GM03348 (cell line): ENCODE measurements at places on chromosomes 5 and 9.

GRCh38 chr5:31404325-31404724 is 127.6 kb downstream of the DROSHA start:
- no peak for DNase-seq

DNA sequence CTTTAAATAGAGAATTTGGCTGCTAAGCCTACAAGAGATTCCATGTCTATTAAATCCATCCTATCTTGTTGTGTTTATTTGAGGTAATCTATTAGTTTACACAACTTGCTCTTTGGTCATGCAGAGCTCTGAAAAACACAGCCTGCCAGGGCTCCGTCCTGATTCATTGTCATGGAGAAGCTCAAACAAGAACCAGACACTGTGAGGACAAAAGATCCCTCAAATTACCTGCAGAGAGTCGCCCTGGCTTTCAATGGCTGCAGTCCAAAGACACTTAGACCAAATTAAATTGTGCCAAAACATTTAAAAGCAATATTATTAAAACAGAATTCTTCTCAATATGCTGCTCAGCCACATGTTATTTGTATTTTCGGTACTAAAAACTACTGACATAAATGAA is 60.1 kb downstream of the CDH18 start:
- DNase-seq: no peak

DNA sequence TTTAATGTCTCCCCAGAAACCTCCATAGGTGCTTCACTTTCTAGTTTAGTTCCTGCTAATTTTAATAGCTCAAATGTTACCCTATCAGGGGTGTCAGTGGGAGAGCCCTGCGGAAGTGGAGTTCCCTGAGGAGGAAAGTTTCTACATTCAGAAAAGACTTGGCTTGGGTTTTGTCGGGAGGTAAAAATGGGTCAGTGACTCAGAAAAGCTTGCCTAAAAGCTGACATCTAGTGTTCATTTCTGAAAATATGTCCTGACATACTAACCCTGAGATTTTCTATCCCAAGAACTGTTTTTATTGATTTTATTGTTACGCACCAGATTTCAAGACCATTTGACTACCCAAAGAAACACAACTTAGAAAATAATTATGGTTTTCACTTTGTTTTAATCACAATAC is 40.9 kb upstream of the GLDC start:
- DNase-seq: peak; percentile 52

- DNase-seq: peak; percentile 37
Measured at GRCh38 chr9:106718936-106719335, 144.0 kb upstream of the ZNF462 start.

- DNase-seq: peak; percentile 78
Measured at GRCh38 chr5:73229271-73229670, 56.3 kb downstream of the TMEM174 start.

GRCh38 chr5:56244627-56245026 is 11.5 kb upstream of the ANKRD55 start:
- no peak for DNase-seq

DNA sequence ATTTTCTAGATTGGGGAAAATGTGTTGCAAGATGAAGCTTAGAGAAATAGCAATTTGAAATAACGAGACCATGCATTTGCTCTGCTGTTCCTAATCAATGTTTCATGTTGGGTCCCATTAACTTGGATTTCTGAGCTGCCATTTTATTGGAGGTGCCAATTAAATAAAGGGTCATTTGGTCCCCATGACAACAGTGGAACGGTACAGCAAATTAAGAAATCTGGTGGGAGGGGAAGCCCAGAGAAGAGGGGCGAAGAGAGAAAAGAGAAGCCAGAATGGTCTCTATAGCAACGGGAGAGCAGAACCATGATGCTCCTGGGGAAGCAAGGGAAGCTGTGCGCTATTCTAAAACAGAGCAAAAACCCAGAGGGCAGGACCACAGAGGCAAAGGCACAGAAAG is 120.2 kb downstream of the ENTREP1 start:
- no peak for DNase-seq

DNA sequence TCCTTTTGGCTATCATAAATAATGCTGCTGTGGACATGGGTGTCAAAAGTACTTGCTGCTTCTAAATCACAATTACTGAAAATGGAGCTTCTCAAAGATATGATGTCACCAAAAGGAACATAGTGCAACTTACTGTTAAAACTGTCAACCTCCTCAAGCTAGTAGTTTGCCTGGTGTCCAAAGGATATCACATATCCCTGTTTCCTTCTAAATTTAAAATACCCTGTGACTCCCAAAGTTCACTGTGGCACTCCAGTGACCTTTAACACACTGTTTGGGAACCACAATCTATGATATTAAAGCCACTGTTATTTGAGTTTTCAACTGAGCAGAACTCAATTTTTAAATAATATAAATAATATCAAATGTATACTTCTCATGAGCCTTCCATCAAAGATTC is 18.2 kb downstream of the GLIS3 start:
- DNase-seq: no peak

- DNase-seq: peak; percentile 86
Measured at GRCh38 chr5:177546258-177546741, 8.1 kb downstream of the FAM193B start.

DNA sequence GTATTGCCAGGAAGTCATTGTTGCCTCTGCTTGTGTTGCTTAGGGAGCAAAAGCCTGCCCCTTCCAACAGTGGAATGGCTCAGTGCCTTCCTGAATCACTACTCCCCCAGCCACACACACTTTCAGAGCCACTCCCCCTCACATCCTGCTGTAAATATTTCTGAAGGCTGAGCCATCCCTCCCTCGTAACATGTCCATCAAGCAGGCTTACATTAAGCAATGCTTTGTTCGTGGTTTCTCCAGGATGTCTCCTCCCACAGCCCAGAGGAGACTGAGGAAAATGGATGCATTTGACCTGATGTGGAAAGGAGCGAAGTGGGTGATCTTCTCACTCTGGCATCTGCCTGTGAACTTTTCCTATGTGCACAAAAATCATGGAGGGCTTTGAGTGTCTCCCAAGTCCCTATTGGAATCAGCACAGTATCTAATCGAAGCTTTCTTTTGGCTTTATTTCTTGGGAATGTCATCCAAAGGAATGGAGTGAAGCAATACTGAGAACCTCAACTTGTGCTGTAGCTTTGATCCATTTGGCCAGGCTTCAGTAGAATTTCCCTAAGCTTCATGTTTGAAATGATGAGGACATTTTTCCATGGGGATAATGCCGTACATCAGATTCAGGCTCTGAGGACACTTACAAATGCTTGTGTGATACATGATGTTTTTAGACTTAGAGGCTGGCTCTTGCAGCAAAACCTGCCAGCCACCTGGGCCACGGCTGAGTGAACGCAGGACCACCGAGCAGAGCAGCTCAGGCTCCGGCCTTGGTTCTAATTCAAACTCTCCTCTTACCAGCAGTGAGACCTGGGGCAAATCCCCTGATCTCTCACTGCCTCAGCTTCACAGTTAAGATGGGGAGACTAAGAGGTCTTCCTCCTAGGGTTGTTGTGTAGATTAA is 389.1 kb downstream of the ENC1 start:
- DNase-seq: peak; percentile 86

DNA sequence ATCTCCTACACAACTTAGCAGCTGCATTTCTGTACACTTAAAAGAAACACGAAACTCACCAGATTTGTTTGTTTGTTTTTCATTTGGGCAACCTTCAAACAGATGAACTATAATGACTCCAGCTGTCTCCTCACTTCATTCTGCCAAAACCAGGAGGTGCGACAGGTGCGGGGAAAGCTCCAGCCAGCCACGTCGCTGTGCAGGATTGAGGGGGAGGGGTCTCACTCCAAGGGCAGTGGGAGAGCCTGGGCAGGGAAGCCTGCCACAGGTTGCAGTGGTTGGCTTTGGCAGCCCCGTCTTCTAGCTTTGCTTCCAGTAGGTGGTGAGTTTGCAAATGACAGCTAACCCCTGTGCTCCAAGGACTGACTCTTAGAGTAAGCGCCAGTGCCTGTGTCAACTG is 215.8 kb downstream of the CEMIP2 start:
- DNase-seq: no peak

DNA sequence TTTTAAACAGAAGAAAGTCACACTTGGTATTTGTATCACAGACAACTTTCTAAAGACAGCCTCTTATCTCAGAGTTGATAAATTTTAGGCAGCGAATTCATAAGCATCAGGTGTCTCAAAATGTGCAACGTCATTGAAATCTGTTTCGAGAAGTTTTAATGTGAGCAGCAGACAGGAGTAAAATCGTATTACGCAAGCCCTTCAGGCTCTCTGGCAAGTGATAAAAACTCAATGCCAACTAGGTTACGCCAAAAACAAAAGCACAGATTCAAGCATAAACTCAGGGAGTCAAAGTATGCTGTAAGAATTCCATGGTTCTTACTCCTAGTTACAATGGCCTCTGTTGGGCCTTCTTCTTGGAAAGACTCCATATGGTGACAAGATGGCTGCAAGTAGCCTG is 244.7 kb downstream of the SEMA5A start:
- no peak for DNase-seq

DNA sequence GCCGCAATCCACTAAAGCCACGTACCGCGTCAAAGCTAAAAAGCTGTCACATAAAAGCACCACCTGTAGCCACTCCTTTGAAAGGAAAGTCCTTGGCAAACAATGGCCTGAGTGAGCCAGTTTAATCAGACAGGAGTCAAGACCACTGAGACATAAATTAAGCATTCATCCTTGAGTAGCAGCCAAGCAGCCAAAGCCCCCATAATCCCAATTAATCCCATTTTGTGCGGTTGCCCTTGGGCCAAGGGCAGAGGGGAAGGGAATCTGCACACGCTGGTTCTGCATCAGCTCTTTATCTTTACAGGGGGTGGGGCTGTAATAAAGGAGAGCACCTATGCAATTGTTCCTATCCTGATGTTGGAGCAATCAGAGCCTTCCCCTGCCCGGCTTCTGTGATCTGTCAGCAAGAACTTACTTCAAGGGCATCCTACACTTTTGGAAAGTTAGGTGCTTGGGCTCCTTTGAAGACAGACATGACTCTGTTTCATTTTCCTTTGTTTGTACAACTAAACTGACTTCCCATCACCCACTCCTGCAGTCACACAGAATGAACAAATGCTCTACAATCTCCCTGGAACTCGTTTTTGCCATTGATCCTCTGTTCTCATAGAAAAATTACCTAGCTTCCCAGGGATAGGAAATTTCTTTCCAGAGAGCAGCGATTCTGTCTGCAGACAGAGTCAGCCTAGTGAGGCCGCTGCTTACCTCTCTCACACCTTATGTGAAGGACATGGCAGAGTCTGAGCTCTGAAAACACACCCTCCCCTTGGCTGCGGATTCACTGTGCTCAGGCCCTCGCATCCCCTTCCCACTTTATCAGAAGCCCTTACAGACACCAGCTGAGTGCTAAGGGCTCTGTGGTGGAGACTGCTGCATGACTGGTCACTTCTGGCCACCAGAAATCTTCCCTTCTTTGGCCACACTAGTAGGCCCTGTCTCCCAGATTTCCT is 116.2 kb upstream of the TBCA start:
- DNase-seq: no peak

- DNase-seq: no peak
Measured at GRCh38 chr5:151067632-151068432, 13.0 kb downstream of the TNIP1 start.

- no peak for DNase-seq
Measured at GRCh38 chr9:259405-260404, 45.0 kb downstream of the DOCK8 start.

GRCh38 chr5:1447671-1448361 is 2.6 kb upstream of the SLC6A3 start:
- DNase-seq: no peak

GRCh38 chr5:147935032-147935431 is 28.7 kb upstream of the C5orf46 start:
- DNase-seq: peak; percentile 40

DNA sequence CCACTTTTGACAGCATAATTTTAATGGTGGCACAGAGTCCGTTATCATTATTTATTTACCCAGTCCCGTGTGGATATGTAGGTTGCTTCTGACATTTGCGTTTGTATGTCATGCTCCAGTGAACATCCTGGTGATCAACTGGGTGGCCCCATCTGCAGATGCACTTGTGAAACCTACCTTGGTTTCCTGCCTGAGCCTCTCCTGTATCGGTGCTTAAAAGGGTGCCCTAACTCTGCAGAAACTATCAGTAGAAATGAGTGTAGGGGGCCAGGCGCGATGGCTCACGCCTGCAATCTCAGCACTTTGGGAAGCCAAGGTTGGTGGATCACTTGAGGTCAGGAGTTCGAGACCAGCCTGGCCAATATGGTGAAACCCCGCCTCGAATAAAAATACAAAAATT is 92.1 kb upstream of the IER5L start:
- DNase-seq: no peak

DNA sequence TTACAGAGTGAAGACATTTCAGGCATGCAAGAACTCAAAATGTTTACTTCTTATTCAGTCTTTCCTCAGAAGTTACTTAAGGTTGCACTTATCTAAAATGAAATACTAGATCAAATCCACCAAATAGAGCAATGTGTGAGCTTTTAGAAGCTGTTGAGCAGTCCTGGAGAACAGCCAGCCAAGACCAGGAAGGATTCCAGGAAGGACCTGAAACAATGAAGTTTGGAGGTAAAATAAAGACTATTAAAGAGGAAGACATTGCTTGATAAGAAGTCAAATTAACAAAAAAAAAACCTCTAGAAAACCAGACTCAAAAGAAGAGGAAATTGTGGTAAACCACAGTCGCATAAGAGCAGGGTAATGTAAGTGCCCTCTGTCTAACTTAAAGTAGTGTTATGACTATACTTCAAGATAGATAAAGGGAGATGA is 156.2 kb upstream of the S1PR3 start:
- DNase-seq: no peak

- peak; percentile 86 for DNase-seq
Measured at GRCh38 chr5:151115272-151115905, 34.6 kb upstream of the TNIP1 start.

GRCh38 chr5:110718311-110718710 is 8.2 kb downstream of the TMEM232 start:
- DNase-seq: peak; percentile 11

GRCh38 chr9:124447297-124447661 is 3.0 kb upstream of the ADGRD2 start:
- DNase-seq: no peak

- DNase-seq: no peak
Measured at GRCh38 chr9:135782946-135783345, 81.0 kb downstream of the KCNT1 start.

DNA sequence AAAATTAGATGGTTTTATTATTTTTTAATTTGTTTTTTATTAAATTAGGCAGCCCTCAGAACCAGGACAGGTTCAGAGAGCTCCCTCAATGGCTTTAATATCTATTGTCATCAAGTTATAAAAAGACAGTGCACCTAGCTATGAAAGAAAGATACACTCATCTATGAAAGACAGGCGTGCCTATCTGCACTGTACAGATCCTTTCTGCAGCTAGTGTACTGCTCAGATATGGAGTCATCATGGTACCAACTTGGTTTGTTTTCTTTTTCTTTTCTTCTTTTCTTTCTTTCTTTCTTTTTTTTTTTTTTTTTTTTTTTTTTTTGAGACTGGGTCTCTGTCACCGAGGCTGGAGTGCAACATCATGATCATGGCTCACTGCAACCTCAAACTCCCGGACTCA is 54.8 kb upstream of the GPBP1 start:
- DNase-seq: no peak

DNA sequence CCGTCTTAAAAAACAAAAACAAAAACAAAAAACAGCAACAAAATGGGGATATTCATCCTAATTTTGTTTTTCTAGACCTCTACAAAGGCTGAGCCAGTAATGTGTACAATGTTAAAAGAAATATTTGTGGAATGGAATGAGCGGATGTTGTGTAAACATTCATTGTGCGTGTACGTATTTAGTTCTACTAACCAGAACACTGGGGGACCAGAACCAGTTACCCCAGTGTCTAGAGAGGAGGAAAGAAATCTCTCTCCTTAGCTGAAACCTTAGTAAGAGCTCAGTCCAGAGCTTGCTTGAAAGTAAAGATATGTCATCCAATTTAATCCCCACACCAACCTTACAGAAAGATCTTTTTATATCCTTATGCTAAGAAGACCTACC is 106.7 kb upstream of the CPEB4 start:
- DNase-seq: no peak
